Large intestine (tissue), 12 donors: ENCODE measurements at places on chromosomes 11 and 22.

DNA sequence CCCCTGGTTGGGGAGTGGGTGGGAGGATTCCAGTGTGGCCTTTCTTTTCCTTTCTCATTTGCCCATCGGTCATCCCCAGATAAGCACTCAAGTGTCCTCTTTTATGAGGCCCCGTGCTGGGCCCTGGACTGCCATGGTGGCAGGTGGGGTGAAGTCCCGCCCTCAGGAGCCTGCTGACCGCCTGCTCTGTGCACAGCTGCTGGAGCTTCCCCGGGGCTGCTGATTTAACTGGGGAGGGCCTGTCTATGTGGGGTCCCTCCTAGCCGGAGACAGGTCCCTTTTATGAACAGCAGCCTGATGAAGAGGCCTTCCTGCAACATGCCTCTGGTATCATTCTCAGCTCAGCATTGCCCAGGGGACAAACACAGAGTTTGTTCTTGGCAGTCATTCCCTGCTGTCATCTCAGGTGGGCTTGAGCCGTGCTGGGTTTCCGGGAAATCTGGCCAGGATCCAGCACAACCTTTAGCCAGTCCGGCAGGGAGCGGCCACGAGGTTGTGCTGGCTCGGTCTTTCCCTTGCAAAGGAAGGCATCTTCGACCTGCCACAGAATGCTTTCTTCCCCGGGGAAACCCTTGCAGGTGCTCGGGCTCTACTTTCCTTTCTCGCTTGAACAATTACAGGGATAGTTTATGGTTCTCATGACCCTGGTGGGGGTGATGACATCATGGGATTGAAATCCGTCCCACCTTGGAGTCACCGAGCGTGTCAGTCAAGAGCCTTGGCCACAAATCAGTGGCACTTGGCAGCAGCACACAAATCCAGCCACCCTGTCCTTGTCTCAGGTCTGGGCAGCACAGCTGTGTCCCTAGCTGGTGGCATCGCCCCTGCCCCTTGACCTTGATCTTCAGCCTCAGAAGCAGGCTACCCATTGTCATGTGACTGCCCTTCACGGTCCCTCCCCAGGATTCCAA, 20.1 kb downstream of the ST14 start:
- H3K36me3 ChIP-seq: peaks cover 6% of the 10 kb centered on the region
- H3K27me3 ChIP-seq: no peaks in the 10 kb centered on the region
- peaks cover 57% of the 10 kb centered on the region for H3K4me1 ChIP-seq
- DNase-seq: peak; percentile 78
- H3K27ac ChIP-seq: peak overlapping the region; percentile 99
- no peak overlapping the region for H3K4me3 ChIP-seq

DNA sequence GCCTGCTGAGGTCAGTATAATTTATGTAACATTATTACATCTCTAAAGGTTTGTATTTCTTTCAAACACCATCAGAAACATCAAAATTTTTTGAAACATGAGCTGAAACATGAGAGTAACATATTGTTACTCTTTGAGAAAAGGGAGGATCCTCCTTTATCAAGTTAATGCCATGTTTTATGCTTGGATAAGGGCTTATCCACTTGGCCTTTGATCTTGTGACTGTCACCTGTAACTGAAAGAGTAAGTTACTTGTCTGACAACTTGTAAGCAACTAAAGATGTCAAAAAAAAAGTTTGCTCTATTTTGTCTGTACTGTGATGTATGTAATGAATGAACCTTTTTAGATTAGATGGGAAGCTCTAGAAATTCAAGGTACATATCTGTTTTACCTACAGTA, 59.6 kb downstream of the FAR1 start:
- no peak overlapping the region for H3K27ac ChIP-seq
- peaks cover 24% of the 10 kb centered on the region for H3K36me3 ChIP-seq
- no peaks in the 10 kb centered on the region for H3K4me1 ChIP-seq
- no peaks in the 10 kb centered on the region for H3K27me3 ChIP-seq
- H3K4me3 ChIP-seq: no peak overlapping the region
- DNase-seq: no peak

DNA sequence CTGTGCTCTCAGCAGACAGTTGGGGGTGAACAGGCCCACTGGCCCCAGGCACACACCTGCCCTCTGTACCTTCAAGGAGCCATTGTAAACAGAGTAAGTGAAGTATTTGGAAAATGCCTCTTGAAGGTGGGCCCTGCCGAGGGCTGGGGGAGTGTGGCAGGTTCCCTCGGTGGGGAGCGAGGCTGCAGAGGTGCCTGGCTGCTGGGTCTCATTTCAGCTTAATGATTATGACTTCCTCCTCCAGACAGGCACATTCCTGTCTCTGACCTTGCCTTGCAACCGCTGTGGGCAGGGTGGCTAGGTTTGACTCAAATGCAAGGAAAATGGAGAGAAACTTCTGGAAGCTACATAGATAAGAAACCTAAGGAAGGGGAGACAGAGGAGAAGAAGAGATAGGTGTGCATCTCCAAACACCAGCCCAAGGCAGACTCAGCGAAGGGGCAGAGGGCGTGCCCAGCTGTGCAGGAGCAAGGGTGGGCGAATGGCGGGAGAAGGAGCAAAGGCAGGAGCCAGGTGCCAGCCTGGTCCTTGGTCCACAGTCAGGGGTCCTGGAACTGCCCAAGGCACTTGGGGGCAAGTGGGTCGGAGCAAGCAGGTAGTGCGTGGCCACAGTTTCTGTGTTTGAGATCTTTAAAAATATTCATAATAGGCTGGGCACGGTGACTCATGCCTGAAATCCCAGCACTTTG, 14.0 kb downstream of the GRAMD4 start:
- H3K27ac ChIP-seq: no peak overlapping the region
- DNase-seq: peak; percentile 46
- H3K27me3 ChIP-seq: no peaks in the 10 kb centered on the region
- H3K4me1 ChIP-seq: peaks cover 31% of the 10 kb centered on the region

DNA sequence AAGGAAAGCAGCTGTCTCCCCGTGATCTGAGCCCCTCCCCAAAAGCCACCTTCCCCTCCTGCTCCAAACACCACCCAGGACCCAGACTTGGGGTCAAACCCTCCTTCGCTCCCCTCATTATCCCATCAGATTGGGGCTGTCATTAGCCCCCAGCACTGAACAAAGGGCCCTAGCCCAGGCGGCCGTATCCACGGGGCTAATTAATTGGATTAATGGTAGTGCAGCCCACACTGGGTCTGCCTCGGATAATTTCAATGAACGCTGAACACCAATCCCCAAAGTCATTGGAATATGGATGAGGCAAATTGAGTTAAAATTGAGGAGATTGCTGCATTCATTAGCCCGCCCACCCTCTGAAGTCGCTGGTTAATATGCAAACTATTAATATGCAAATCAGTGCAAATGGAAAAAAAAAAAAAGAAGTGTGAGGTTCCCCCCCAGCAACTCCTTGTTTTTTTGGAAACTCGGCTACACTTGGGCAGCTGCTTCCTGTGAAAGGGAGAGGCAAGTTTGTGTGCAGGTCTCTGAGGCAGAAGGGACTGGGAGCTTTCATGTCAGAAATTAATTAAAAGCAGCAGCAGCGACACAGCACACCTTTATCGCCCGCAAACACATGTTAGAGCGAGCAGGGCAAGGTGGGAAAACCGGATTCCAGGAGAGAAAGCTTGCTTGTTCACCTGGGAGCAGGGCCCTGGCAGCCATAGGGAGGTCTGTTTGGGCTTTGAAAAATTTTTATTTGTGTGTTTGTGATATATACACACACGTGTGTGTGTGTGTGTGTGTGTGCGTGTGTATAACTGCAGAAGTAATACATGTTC, 517.8 kb downstream of the MIAT start:
- no peak overlapping the region for H3K27ac ChIP-seq
- H3K27me3 ChIP-seq: peaks cover 7% of the 10 kb centered on the region
- DNase-seq: peak; percentile 25
- no peaks in the 10 kb centered on the region for H3K36me3 ChIP-seq
- no peak overlapping the region for H3K4me3 ChIP-seq

GRCh38 chr11:63768237-63769041, at the start of gene ZFTA:
ZFTA (minus strand) TSS chr11:63768775; CDS start chr11:63768622, 153 bp downstream.
- DNase-seq: peak; percentile 58
- peak within 1 kb of the TSS; percentile 74 for H3K4me3 ChIP-seq
- peaks cover 15% of the 10 kb centered on the region for H3K36me3 ChIP-seq
- peak within 1 kb of the TSS; percentile 70 for H3K27ac ChIP-seq
- H3K4me1 ChIP-seq: peaks cover 32% of the 10 kb centered on the region

GRCh38 chr22:47780281-47780875, 1017.9 kb downstream of the TBC1D22A start:
- no peak overlapping the region for H3K27ac ChIP-seq
- H3K36me3 ChIP-seq: no peaks in the 10 kb centered on the region
- DNase-seq: no peak
- no peaks in the 10 kb centered on the region for H3K27me3 ChIP-seq
